ENCODE measurements at places on chromosomes 4 and X.
A peak's percentile ranks its signal among the peaks of the same experiment; 100 is the strongest.

GRCh38 chr4:165663411-165663810 lies 209.6 kb upstream of the TLL1 start:
- DNase-seq: no peak

DNA sequence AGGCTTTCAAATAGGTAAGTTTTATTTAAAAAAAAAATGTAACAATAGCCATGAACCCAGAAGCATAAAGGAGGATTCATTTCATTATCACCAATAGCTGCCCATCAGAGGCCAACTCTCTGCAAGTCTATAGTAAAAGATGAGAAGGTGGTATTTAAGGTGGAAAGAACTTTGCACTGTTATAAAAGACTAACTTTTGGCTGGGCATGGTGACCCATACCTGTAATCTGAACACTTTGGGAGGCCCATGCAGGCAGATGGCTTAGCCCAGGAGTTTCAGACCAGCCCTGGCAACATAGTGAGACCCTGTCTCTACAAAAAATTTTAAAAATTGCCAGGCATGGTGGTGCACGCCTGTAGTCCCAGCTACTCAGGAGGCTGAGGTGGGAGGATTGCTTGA lies 43.3 kb downstream of the RPS3A start:
- DNase-seq: no peak

- DNase-seq: no peak
Observed at GRCh38 chr4:79425586-79425985, 17.6 kb upstream of the GK2 start.

GRCh38 chr4:53997898-53998297 lies 66.5 kb downstream of the CHIC2 start:
- DNase-seq: no peak

DNA sequence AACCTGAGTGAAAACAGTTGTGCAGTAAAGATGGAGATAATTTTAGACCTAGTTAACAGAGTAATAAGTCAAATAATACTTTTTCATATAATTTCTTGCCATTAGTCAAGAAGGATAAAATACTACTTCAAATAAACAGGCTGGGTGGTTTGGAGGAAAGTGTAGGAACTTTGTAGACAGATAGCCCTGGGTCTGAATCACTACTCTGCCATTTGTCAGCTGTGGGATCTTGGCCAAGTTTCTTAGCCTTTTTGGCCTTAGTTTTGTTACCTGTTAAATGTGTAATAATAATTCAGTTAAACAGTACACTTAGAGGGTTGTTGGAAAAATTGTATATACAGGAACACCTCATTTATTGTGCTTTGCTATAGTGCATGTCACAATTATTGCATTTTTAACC lies 163.7 kb downstream of the NPNT start:
- DNase-seq: no peak

GRCh38 chrX:57930051-57930450 lies 19.8 kb upstream of the ZXDA start:
- no peak for DNase-seq

DNA sequence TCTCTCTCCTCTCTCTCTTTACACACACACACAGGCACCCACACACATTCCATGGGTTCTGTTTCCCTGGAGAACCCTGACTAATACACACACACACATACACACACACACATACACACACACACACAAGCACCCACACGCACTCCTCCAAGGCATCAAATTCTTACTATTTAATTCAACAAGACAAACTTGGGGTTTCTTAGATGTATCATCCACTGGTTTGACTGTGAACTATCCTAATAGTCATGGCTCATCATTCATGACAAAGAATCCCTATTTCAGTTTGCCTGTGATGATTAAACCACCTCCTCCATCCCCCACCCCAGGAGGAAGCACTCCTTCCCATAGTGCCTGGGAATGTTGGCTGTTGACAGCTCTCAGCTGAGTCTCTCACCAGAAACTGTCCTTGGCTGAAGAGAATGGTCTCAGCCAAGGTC lies 98.2 kb downstream of the USP46 start:
- no peak for DNase-seq

DNA sequence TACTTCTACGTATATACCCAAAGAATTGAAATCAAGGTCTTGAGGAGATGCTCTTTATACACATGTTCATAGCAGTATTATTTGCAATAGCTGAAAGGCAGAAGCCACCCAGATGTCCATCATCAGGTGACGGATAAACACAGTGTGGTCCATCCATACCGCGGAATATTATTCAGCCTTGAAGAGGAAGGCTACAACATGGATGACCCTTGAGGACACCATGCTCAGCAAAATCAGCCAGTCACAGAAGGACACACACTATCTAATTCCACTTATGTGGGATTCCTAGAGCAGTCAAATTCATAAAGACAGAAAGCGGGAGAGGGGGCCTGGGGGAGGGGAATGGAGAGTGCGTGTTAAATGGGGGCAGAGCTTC lies 44.5 kb downstream of the RGS12 start:
- DNase-seq: no peak

- DNase-seq: peak; percentile 56
Observed at GRCh38 chrX:119690921-119691716, 1.8 kb downstream of the SEPTIN6 start.

DNA sequence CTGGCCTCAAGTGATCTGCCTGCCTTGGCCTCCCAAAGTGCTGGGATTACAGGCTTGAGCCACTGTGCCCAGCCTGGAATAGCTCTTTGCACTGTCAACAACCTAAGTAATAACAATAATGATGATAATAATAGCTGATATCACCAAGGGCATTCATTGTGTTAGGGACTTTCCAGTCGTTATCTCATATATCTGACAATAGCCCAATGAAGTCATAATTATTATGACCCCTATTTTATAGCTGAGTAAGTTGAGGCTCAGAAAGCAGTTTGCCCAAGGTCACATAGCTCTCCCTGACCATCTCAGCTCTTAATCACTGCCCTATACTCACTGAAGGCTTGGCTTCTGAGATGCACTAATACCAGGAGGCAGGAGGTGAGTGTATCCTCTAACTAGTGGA lies 18.7 kb upstream of the MAP7D3 start:
- no peak for DNase-seq

GRCh38 chrX:31061091-31061490 lies 10.8 kb downstream of the FTHL17 start:
- no peak for DNase-seq

- no peak for DNase-seq
Observed at GRCh38 chr4:13266687-13267086, 217.5 kb downstream of the RAB28 start.
